ENCODE measurements at places on chromosomes 12 and 14.

- no peak for DNase-seq
Observed at GRCh38 chr14:101357038-101357437, 204.3 kb upstream of the DIO3 start.

GRCh38 chr14:106302661-106303060 lies 776.3 kb downstream of the TMEM121 start:
- no peak for DNase-seq

DNA sequence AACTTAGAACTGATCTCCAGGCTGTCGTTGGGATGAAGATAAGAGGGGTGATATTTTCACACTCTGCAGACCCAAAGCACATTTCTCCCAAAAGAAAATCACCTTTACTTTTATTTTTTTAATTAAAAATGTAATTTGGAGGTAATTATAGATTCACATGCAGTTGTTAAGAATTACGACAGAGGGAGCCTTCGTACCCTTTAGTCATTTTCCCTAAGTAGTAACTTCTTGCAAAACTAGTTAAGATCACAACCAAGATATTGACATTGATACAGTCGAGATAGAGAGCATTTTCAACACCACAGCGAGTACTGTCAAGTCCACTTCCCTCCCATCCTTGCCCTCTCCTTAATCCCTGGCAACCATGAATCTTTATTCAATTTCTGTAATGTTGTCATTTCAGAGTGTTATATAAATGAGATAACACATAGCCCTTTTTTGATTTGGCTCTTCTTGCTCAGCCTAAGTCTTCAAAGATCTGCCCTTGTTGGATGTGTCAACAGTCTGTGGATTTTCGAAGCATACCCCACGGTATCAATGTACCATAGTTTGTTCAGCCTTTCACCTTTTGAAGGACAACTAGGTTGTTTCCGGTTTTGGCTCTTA lies 39.6 kb downstream of the DNAH10 start:
- peak; percentile 65 for DNase-seq

GRCh38 chr12:109115758-109116610 lies at the start of gene ACACB:
Gene ACACB (plus strand): TSS chr12:109116587. CDS start chr12:109139406, 22,819 bp downstream.
- DNase-seq: peak; percentile 87

GRCh38 chr12:8548192-8548591 lies 7.5 kb upstream of the CLEC4E start:
- no peak for DNase-seq

DNA sequence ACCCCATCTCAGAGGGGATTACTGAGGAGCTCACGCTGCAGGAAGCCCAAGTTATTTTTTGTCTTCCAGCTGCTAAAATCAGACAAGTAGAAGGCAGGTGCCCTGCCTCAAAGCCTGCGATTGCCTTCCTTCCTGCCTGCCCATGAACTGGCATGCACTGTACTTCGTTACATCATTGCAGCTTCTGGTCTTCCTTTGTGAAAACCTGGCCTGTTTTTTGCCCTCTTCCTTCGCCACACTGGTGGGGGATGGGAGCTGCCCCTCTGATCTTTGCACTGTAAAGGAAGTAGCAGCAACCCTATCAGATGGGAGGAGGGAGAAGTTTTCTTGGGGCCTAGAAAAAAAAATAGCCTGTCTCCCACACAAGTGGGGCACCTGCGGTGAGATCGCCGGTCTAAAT lies 1098.7 kb downstream of the BCL11B start:
- no peak for DNase-seq

DNA sequence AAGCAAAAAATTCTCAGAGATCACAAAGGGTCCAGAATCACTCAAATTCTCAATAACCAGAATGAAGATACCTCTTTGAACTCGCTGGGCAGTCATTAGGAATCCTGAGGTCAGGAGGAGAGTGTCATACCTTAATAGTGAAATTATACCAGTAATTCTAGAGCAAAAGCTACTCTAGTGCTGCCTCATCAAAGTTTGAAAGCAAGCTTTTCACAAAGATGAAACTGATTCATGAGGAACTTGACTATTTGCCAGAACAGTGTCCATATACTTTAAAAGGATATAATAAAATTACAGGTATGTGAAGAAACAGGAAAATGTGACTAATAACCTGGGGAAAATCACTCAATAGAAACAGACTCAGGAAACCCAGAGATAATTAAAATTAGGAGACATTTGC lies 44.5 kb downstream of the EML5 start:
- no peak for DNase-seq

DNA sequence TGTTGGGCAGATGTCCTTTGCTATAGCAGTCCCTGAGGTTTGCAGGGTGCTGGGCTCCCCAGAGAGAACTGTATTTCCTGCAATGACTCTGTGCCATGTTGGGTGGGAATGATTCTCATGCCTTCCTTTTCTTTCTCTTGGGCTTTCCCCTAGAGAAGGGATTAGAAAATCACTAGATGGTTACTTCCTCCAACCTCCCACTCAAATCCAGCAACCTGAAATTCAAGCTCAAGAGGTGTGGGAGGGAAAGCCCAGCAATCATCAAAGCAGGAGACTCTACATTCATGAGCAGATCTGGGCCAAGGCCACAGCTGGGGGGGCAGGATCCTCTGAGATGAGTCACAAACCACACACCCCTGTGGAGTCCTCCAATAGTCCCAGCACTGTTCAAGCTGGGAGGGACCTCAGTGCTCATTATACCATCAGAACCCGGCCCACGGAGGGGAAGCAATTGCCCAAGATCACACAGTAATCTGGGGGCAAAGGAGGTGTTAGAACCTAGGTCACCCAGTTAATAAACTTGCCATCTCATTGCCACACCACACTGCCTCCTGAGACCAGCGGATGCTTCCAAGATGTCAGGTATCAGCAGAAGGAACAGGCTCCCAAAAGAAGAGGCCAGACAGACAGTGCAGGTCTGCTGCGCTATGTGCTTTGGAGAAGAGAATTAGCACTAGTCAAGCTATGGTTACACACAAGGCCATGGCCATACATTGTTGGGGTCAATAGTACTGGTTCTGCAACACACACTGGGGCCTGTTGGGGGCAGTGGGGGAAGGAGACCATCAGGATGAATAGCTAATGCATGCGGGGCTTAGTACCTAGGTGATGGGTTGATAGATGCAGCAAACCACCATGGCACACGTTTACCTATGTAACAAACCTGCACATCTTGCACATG lies 65.7 kb downstream of the TTC9 start:
- DNase-seq: peak; percentile 12

- no peak for DNase-seq
Observed at GRCh38 chr12:69698769-69699540, at the start of gene BEST3. Gene BEST3 (minus strand): TSS chr12:69699303. CDS start chr12:69697798, 1,505 bp downstream.

DNA sequence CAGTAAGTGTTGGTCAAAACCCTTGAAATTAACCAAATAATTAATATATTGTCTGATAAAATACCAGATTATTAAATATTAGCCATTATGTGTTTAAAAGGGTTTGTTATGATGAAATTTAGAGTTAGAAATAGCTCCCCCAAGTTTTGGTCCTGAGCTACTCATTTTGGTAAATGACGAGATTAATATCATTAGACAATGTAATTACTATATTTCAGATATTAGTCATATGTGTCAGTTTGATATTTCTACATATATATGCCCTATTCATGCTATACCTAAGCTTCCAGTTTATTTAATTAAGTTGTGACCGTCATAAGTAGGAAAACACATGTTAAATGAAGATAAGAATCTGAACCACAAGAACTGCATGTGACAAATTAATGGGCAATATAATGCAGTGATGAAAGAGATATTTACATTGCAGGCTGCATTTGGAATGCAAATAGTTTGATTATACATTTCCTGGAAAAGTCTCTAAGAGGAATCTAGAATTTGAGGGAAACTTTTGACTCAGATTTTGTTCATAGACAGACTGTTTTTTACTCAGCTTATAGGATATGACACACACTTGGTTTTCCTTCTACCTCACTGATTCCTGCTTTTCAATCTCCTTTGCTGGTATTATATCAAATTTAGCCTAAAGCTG lies 70.5 kb downstream of the TBC1D30 start:
- no peak for DNase-seq

- DNase-seq: no peak
Observed at GRCh38 chr12:53963005-53963404, 8.3 kb downstream of the HOXC12 start.

DNA sequence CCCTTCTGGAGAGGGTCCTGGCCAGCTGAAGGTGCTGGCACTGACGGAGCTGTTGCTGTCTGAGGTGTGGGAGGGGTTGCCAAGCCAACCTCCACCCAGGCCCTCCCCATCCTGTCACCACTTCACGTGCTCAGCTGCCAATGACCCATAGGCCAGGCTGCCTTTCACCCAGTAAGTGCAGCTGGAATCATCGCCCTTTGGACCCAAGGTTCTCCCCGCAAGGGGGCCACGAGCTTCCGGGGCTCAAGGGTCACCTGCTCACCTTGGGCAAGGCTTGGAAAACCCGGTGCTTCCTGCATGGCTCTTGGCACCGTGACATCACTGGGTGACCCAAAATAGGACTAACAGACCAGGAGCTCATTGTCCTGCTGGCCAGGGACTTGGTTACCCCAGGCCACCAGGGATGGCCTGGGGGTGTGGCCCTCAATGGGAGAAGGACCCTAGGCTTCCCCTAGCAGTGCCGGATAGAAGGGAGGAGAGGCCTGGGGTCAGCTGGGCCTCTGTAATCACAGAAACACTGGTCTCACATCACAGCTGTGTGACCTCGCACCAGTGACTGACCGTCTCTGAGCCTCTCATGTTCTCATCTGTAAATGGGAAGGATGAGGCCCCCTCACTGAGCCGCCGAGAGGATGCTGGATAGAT lies 51.3 kb downstream of the CCDC85C start:
- DNase-seq: no peak

DNA sequence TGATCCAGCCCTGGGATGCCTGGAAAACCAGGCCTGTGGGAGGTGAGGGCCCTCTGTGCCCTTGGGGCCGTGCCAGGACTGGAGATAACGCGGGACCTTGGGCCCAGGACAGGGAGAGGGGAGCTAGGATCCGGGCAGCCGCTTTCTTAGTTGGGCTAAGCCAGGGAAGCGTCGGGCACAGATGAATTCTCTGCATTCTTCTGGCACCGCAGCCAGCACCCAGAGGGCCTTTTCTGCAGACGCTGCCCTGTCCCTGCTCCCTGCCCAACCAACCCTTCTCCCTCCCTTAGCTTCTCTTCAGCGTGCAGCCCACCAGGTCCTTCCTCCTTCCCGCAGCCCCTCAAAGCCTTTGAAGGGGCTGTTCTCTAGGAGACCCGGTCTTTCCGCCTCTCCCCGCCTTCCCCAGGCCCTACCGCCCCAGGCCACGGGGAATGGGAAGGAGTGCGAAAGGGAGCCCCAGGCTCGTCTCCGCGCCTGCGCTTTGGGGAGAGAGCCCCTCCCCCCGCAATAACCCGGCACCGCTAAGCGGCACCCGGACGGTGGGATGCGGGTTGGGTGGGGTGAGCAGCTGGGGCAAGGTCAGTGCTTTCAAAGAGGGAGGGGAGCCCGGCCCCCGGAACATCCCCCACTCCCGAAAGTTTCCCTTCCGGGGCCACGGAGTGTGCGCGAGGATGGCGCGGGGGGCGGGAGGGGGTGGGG lies 663 bp downstream of the NCKAP5L start:
- DNase-seq: peak; percentile 35

DNA sequence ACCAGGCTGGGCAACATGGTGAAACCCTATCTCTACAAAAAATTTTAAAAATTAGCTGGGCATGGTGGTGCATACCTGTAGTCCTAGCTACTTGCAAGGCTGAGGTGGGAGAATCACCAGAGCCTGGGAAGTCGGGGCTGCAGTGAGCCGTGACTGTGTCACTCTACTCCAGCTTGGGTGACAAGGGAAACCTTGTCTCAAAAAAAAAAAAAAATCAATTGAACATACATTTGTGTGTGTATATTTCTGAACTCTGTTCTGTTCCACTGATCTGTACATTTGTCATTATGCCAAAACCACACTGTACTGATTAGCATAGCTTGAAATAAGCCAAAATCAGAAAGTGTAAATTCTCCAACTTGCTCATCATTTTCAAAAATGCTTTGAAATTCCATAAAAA lies 254.6 kb downstream of the SOX5 start:
- DNase-seq: no peak

DNA sequence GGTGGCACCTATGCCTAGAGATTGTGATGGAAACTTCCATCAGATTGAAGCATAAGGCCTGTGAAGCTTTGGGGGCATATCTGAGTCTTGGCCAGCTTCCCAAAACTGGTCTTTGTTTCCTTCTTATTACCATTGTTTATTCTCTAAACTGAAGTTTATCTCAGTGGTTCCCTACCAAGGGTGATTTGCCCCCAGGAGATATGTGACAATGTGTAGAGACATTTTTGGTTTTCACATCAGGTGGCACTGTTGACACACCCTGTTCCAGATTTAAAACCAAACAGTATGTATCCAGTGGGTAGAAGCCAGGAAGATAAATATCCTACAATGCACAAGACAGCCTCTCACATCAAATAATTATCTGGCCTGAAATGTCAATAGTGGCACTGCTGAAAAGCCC lies 22.1 kb downstream of the RASSF9 start:
- DNase-seq: no peak

- peak; percentile 49 for DNase-seq
Observed at GRCh38 chr14:28243600-28243999, 523.0 kb upstream of the FOXG1 start.

GRCh38 chr14:95256002-95256775 lies 63.5 kb downstream of the CLMN start:
- no peak for DNase-seq

- DNase-seq: no peak
Observed at GRCh38 chr12:110004598-110004997, 5.4 kb downstream of the ANKRD13A start.

DNA sequence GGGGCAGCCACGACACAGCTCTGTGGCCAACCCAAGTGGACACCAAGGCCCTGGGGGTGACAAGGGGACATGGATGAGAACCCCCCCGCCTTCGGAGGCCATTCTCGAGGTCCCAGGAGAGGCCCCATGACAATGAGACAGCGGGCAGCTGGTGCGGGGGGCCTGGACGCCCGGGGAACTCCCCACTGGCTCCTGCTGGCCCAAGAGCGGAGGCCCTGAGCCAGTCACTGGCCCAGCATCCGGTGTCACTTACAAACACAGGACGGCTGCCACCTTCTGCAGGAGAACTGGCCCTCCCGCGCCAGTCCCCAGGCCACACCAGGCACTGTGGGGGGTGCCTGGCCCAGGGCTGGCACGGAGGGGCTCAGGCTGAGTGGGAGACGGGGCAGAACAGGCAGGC lies 51.4 kb downstream of the NCOR2 start:
- no peak for DNase-seq

- DNase-seq: no peak
Observed at GRCh38 chr14:46571970-46572369, 79.6 kb downstream of the RPL10L start.

GRCh38 chr14:89617481-89618329 lies 200.7 kb upstream of the FOXN3 start:
- no peak for DNase-seq

DNA sequence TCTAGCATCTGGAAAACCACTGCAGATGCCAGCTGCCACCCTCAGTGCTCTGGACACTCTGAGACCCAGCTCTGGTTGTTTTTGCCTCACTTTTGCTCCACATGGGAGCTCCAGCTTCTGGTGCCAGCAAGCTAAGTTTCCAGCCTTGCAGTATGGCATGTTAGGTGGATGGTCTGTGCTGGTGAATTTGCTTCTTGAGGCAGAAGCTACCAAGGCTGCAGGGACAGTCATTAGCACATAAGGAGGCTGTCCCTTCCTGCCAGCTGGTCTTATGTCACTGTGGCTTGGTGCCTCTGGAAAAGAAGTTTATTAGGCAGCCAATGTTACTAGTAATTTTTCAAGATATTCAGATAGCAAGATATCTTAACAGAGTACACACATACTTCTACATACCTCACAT lies 64.2 kb upstream of the CSRP2 start:
- no peak for DNase-seq

- DNase-seq: no peak
Observed at GRCh38 chr12:16619537-16619936, 13.6 kb upstream of the LMO3 start.

GRCh38 chr14:98077176-98077575 lies 1194.8 kb downstream of the BCL11B start:
- DNase-seq: no peak

- no peak for DNase-seq
Observed at GRCh38 chr14:61229981-61230380, 51.2 kb downstream of the TMEM30B start.

Data from Kasumi-1 (cell line).